ENCODE measurements at places on chromosomes 2 and 18.

- no peak for DNase-seq
Measured at GRCh38 chr2:61722318-61722717, 131.5 kb downstream of the FAM161A start.

DNA sequence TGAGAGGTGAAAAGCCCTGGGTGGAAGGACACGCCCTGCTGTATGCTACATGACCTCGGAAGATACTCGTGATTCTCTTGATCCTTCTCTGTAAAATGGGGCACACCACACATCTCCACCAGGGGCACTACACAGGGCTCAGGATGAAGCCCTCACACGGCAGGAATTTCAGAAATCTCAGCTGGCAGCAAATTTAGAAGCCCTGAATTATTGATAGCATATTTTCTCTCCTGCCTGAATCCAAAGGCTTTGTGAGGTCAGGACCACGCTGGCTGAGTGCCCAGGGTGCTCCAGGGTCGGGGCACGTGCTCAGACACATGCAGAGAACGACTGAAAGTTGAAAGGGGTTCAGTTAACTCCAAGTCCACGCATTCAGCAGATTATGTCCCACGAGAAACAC is 42.1 kb upstream of the GALR1 start:
- DNase-seq, result no peak

DNA sequence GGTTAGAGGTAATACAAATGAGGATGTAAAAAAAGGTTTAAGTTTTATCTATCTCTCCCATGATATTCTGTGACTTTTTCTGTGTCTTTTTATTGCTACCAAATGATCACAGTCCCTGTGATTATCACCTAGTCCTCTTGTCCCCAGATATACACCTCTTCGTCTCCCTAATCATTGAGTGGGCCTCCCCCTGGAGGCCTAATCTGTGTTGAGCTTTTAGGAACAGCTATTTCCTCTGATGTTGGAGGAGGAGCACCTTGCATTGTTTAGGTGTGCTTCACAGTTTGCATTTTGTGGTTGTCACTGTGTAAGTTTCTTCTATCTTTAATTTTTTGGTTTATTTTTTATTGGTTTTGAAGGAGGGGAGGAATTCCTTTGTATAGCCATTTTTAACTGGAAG is 33.3 kb downstream of the CCDC85A start:
- DNase-seq, result no peak

DNA sequence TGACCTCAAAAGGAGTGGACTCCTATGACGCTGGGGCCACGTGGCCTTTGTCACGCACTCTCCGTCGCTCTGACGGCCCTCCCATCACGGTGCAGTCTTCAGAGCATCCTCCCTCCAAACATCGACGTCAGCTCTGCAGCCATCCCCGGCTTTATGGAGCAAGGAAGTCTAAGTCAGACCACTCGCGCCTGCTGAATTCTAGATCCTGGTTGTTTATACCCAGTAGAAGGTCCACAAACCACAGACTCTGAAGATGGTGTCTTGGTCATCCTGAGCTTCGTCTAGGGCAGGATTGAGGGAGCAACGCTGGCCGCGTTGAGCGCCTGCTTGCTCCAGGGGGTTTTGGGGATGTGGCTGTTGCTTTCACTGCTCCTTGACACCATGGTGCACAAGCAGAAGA is 228.0 kb upstream of the SALL3 start:
- DNase-seq, result no peak

DNA sequence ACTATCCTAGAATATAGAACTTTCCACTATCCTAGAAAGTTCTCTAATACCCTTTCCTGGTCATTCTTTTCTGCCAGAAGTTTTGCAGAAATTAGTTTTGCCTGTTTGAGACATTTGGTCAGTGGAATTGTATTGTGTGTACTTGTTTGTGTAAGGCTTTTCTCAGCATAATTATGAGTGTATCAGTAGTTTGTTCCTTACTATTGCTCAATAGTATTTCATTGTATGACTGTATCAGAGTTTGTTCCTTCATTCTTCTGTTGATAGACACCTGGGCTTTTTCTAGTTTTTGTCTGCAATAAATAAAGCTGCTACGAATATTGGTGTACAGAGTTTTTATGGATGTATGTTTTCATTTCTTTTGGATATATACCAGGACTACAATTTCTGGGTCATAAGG is 27.2 kb downstream of the CCDC138 start:
- DNase-seq, result no peak

All from hippocampal formation (tissue), 2 donors.